ENCODE measurements at places on chromosomes 7 and 10.

- no peak for DNase-seq
Measured at GRCh38 chr10:98456686-98457482, 10.1 kb upstream of the HPS1 start.

GRCh38 chr7:75637854-75638593, 100.7 kb downstream of the HIP1 start:
- no peak for DNase-seq

- DNase-seq, result no peak
Measured at GRCh38 chr7:90411510-90411909, 8.2 kb downstream of the CLDN12 start.

DNA sequence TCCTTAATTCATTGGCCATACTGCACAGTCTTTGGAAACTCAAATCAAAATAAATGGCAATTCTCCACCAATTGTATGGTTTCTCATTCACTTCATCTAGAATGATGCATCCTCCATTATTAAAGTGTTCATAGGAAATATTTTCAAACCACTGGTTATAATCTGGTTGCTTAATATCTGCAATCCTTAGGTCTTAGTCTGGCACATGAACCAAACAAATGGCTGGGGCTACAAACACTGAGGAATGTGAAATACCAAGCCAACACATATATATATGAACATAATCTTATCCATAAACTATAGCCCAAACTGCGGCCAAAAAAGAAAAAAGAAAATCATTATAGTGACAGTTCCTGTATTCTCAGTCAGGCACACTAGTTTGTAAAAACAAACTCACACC, 5.7 kb upstream of the MSS51 start:
- DNase-seq, result no peak

DNA sequence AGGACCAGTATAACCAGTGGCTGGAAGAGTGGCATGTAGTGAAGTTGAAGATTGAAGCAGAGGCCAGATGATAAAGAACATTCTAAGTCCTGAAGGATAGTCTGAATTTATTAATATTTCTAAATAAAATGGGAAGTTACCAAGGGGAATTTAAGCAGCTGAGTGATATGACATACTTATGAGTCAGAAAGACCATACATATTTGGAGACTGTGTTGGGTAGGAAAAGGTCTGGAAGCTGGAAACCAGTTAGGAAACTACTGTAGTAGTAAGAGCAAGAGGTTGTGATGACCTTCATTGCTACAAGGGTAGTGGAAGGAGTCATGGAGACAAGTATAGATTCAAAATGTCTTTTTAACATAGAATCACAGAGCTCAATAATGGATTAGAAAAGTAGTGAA, 752.3 kb downstream of the SUGCT start:
- no peak for DNase-seq

DNA sequence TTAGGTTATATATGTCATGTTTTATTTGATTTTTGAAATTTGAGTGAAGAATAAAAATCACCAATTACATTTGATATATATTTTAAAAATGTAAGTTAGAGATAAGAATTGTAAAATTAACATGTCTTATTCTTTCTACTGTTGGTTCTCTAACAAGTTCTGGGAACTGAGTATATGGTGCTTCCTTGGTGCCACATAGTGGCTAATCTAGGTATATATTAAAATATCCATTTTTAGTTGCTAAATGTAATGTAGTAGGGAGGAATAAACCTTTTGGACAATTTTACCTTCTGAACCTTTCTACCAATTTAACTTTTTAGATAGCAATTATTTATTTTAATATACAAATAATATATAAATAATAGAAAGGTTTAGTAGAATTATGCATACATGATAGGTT, 17.5 kb downstream of the CFAP69 start:
- no peak for DNase-seq

DNA sequence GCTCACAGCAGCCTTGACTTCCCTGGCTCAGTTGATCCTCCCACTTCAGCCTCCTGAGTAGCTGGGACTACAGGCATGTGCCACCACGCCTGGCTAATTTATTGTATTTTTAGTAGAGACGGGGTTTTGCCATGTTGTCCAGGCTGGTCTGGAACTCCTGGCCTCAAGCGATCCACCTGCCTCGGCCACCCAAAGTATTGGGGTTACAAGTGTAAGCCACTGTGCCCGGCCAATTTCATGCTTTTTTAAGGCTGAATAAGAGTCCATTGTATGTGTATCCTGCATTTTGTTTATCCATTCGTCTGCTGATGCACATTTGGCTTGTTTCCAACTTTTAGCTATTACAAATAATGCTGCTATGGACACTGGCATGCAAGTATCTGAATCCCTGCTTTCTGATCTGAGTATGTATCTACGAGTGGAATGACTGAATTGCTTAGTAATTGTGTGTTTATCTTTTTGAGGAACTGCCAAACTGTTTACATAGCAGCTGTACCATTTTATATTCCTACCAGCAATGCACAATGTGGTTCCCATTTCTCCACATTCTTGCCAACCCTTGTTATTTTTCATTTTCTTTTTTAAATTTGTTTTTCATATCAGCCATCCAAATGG, 37.3 kb upstream of the TPST1 start:
- no peak for DNase-seq

GRCh38 chr10:69278446-69278963, at the start of gene HK1:
HK1 (plus strand) TSS chr10:69278496.
- DNase-seq, result no peak

DNA sequence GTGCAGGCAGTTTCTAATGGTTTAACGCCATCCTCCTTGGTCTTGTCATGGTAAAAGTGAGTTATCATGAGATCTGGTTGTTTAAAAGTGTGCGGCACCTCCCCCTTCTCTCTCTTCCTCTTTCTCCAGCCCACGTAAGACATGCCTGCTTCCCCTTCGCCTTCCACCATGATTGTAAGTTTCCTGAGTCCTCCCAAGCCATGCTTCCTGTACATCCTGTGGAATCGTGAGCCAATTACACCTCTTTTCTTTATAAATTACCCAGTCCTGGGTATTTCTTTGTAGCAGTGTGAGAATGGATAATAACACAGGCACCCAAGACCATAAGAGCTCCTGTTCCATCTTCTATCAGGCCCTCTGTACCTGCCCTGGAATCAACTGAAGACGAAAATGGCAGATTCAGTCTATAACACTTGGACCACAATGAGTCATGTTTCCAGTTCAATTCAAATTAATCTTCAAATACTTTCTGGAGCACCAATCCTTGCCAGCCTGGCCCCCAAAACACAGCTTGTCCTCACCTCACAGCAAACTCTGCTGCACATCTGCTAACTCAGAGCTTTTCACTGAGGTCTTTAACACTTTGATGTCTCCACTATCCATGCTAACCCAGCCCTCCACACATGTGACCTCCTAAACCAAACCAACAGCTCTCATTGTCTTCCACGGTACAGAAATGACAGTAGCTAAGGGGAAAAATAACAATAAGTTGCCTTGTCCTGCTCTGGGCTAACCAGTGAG, 73.2 kb downstream of the SFMBT2 start:
- no peak for DNase-seq

DNA sequence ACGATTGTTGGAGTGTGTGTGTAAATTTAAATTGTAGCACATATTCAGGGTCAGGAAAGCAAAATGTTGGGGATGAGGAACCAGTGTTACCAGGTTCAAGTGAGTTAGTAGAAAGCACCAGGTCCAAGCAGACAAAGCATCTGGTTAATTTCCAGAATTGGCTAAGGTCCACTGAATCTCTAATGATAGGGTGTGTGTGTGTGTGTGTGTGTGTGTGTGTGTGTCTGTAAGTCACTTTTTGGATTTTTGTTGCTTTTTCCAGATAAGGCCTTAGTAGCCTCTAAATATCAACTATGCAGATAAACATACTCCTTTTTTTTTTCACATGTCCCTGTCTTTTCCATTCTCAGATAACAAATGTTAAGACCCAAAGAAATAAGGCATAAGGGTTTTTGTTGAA, 36.6 kb upstream of the FMC1 start:
- no peak for DNase-seq

- peak; percentile 52 for DNase-seq
Measured at GRCh38 chr10:75038335-75038734, 73.1 kb upstream of the SAMD8 start.

DNA sequence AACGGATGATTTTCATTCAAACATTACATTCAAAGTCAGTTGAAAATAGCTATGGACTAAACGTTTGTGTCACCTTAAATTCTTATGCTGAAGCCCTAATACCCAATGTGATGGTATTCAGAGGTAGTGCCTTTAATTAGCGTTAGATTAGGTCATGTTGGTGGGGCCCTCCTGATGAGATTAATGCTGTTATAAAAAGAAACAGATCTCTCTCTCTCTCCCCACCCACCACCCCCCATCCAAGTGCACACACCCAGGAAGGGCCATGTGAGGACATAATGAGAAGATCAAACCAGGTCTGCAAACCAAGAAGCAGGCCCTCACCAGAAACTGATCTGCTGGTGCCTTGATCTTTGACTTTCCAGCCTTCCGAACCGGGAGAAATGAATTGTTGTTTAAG, 44.2 kb downstream of the ZNF438 start:
- no peak for DNase-seq

GRCh38 chr10:31083765-31084184, 52.1 kb upstream of the ZNF438 start:
- DNase-seq, result peak; percentile 22

DNA sequence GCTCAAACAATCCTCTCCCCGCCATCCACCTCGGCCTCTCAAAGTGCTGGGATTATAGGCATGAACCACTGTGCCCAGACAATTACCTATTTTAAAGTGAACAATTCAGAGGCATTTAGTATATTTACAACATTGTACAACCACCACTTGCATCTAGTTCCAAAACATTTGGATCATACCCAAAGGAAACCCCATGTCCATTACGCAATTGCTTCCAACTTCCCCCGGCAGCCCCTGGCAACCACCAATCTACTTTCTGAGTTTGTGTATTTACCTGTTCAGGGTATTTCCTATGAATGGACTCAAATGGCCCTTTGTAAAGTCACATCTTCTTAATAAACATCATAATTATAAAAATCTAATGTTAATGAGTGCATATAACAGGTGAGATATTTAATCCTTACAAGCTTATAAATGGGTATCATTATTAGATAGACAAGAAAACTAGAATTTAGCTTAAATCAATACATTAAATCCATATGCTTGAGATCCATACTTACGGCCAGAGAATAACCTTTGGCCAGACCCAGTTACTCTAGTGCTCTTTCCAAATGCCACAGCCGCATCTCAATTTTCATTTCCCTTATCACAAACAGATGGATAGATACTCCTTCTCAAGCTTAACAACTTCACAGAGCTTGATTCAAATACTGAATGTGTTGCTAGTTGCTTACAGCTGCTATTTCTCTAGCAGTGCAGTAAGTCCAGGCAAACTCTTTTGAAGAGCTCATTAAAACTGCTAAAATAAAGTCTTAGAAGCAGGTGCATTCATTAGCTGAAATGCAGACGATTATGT, 133.4 kb upstream of the MKLN1 start:
- DNase-seq, result no peak

DNA sequence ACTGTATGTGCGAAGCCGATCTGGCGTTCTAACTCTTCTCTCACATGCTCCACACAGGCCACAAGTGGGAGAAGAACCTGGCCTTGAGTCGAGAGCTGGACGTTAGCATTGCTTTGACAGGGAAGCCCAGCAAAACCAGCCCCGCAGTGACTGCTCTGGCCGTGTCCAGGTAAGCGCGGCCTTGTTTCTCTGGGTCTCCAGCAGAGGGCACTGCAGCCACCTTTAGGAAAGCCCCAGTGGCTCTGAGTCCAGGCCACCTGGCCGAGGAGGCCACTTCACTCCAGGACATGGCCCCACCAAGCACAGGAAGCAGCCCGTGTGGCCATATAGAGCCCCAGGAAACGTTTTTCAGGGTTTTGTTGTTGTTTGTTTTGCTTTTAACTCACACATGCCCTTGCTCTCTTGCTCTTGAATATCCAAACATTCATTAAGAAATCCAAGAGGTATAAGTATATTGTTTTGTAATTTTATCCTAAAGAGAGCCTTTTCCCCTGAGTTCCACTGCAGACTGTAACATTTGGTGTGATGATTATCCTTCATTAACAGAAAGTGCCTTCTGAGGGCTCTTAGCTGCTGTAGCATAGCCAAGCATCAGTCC, 41.8 kb upstream of the LRRC18 start:
- DNase-seq, result peak; percentile 50

GRCh38 chr10:101569622-101570427, 18.2 kb downstream of the POLL start:
- peak; percentile 85 for DNase-seq

DNA sequence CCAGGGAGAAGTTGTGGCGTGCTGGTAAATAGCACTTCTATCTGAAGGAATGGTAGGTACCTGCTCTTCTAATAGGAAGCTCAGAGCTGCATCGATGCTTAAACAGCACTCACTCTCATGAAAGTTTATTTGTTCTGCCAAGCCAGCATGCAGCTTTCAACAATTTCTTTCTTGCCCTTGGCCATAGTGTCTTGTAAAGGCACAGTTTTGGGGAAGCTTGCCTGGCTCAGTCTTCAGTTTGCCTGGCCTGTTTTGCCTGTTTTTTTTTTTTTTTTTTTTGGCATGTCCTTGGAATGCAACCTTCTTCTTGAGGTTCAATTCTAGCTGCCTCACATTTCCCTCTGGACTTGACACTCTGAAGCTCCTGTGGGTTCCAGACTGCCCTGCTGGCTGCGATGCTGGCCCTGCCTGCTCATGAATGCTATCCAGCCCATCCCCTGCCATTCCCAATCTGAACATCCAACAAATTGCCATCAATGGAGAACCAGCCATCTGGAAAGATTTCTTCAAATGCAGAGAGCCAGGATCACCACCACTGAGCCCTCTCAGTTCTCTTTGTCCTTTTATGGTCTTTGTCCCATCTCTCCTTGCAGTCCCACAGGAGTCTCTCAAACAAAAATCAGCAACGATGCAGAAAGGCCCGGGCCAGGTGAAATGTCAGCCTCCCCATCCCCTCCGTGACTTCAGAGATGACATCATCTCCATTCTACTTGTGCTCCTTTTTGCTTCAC, 133.9 kb downstream of the ANLN start:
- DNase-seq, result no peak

GRCh38 chr10:22536620-22537019, 177.8 kb downstream of the PIP4K2A start:
- no peak for DNase-seq

DNA sequence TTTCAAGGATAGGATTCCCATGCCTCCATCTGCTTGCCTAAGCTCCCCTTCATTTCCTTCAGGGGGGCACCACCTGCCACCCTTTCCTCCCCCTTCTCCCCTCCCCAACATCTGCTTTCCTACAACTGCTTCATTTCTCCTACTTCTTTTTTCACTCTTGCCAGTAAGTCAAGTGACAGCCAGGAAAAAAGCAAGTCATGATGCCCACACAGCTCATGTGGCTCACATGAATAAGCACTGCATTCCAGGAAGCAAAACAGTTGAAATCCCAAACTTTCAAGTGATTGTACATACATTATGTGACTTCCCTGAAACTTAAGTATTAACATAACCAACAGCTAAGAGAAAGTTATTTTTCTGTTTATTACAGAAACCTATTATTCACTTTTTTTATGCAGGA, 78.6 kb downstream of the TNS3 start:
- DNase-seq, result no peak
